CD4-positive, alpha-beta T cell treated with Interleukin-10 for 1 hour (primary cell): ENCODE measurements at places on chromosomes 16 and 17.

GRCh38 chr17:58630883-58631522 is 60.8 kb downstream of the TEX14 start:
- DNase-seq, result no peak

DNA sequence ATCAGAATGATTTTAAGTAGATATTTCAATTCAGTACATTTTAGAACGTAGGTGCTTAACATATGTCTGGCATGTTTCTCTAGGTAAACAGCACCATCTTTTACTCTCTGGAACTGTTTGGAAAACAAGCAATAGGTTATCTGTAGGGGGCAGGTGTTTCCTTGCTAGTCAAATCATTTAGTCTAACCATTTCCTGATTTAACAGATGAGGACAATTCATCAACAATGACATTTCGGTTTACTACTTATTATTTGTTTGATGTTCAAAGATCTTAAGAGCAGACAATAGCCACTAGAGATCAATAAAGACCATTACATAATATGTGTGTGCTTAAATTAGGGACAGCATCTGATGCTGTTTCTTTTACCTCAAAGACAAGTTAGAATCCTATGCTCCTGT is 173.1 kb downstream of the CEP112 start:
- DNase-seq, result no peak

- DNase-seq, result no peak
These were observed 25.0 kb downstream of the CUEDC1 start for GRCh38 chr17:57930239-57930638.

DNA sequence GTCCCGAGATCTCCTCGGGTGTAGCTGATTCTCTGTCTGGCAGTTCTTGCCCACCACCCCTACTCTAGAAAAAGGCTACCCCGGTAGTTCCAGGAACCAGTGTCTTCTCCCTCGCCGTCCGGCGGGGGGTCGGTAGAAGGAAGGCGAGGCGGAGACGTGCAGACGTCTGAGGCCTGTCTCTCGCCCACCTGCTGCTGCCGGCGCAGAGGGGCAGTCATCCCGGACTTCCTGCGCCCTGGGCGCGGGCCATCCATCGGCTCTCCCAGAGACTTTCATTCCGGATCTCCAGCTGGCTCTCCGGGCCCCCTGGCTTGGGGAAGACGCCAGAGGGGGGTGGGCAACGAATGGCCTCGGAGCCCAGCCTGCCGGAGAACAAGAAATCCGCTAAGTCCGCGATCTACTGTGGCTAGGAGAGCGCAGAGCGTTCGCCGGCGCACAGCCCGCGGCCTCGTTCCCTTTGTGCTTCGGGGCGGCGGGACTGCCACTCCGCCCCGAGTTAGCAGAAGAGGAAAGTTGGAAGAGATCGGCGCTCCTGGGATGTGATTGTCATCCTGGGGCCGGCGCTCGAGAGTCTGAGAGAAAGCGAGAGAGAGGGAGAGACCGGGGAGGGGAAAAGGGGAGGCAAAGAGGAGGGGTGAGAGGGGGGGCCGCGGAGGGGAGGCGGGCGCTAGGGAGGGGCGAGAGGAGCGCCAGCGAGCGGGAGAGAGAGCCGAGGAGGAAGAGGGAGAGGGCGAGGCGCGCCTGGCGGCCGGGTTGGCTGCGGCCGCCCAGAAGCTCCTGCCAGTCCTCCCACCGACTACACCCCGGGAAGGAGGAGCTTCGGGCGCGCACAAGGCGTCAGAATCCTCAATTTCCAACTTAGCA is at the start of gene IRX5:
TSS of gene IRX5 (plus strand) at position 861 of the 864 bp plus-strand sequence. CDS start 334 bp downstream, outside the sequence.
- DNase-seq, result peak; percentile 41

DNA sequence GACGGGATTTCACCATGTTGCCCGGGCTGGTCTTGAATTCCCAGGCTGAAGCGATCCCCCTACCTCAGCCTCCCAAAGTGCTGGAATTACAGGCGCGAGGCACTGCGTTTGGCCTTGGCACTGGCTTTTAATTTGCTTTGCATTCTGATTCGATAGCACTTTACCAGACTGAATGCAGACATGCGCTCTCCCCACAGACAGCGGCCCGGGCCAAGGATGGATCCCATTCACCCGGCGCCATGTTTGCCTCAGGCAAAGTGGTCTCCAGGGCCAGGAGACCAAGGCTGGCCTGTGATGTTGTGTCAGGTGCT is 41.7 kb downstream of the DHRS7B start:
- no peak for DNase-seq

- no peak for DNase-seq
These were observed 19.0 kb upstream of the ADCY7 start for GRCh38 chr16:50247123-50247905.

DNA sequence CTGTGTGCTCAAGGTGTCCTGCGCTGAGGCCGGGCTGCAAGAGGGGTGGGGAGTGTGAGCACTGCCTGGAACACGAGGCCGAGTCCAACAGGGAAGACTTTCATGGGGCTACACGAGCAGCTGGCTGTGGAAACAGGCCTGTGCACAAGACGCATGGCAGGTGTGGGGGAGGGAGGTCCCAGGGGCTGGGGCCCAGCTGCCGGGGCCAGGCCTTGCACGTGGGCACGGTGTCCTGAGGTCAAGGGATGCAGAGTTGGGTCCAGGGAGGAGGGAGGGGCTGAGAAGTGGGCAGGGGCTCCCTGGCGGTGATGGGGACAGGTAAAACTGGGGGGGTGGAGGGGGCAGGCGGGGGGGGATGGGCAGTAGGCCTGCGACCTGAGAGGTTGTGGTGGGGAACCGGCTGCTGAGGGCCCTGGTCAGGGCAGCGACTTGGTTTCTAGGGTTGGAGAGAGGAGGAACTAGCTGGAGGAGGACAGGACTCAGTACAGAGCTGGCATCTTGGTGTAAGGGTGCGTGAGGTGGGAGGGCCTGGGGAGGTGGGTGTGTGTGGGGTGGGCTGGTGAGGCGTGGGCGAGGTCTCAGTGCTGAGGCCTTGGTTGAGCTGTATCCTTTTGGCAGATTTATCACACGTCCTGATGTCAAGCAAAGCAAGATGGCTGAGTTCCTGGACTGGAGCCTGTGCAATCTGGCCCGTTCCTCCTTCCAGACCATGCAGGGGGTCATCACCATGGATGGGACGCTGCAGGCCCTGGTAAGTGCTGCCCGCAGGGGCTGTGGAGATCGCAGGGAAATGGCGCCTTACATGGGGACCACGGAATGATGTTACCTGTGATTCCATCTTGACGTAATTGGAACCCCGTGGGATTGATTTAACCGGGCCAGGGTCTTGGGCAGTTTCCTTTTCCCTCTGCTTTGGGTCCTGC is 29.4 kb downstream of the TBCD start:
- no peak for DNase-seq

DNA sequence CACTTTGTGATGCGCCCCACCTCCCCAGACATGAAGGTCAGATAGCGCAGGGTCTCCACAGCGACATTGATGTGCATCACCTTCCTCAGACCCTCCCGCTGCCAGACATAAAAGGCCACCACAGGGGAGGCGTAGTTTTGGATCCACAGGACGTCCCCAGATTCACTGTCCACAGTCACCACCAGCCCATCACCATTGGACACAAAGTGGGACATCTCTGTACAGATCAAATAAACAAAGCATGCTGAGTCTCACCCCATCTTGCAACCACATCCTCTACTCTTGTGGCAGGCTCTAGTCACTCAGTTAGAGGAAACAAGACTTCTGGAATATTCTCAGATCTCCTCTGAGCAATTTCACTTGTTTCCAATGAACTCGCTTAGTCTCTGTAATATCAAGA is 46.3 kb upstream of the ICAM2 start:
- peak; percentile 73 for DNase-seq

DNA sequence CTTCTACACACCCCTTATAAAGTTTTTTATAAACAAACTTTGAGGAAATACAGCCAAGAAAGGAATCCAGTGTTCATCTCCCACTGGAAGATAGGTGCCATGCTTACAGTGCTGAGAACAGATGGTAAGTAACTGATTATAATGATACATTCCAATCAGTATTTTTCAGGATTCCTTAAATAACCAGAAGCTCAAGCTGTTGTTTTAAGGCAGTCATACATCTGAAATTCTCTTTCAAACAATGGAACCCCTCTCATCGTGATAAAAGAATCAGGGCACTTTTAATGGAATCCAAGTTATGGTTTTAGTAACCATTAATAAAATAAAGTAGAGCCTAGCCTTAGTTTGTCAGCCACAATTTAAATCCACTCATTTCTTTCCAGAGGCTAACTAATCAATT is 56.1 kb upstream of the STAC2 start:
- no peak for DNase-seq

DNA sequence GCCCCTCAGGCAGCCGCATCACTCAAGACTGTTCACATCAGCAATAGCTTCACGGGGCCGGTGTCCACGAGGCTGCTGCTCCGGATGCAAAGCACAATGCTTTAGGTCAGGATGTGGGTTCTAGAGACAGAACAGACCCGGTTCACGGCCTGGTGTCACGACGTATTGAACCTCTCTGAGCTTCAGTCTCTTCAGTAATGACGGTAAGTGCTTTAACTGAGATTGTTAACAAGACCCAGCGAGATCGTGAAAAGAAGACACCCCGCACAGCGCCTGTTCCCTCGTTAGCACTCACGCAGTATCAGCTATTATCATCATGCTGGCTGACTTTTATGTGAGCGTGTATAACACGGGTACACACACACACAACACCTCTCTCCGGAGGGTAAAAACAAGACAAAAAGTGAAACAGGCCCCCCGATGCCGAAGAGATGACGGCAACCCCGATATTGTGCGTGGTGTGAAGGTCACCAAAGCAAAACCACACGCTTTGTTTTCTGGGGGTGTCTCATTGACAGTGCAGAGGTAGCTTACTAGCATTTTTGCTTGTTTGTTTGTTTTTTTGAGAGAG is 21.4 kb upstream of the ABR start:
- peak; percentile 66 for DNase-seq

GRCh38 chr17:40015005-40015997 is at the start of gene CSF3:
CSF3 (plus strand) TSS chr17:40015440; CDS start chr17:40015475, 35 bp downstream.
- no peak for DNase-seq

- DNase-seq, result no peak
These were observed 2.3 kb downstream of the DDX19A start for GRCh38 chr16:70348991-70349390.

- DNase-seq, result no peak
These were observed 41.7 kb downstream of the PIPOX start for GRCh38 chr17:29084541-29085146.

DNA sequence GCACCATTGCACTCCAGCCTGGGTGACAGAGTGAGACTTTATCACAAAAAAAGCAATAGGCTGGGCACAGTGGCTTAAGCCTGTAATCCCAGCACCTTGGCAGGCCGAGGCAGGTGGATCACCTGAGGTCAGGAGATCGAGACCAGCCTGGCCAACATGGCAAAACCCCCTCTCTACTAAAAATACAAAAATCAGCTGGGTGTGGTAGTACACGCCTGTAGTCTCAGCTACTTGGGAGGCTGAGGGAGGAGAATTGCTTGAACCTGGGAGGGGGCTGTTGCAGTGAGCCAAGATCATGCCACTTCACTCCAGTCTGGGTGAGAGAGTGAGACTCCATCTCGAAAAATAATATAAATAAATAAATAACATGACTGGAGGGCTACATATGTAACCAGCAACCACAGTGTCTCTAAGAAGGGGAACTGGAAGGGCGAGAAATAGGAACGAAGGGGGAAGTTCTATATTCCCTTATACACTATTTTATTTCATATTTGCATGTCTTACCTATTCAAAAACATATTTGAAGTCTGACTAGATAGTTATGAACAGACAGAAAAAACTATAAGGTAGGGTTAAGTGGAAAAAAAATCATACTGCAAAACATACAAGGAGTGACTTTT is 25.9 kb downstream of the MYH11 start:
- no peak for DNase-seq

GRCh38 chr17:17712268-17712924 is 31.1 kb downstream of the RAI1 start:
- DNase-seq, result no peak

DNA sequence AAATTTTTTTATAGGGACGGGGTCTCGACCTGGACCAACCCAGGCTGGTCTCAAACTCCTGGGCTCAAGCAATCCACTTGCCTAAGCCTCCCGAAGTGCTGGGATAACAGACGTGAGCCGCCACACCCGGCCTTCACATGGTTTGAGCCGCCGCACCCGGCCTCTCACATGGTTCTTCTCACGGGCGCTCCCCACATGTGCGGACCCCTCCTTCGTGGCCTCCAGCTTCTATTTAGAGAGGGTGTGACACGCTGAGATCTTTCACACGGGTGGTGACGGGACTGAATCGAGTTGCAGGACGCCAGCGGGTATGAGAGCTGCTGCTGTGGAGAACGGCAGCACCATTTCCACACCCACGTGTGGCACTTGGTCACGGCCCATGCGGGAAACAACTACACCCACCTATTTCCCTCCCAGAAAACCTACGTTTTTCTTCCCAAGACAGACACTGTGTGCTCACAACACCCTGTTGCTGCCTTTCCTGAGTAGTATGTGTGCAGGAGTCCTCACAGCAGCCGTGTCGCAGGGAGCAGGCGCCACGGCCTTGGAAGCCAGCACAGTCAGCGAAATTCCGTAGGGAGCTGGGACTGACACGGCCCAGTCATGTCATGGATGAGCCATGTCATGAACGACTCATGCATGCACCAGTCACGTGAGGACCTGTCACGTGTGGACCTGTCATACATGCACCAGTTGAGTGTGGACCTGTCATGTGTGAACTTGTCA is 20.1 kb upstream of the ACSF3 start:
- no peak for DNase-seq

GRCh38 chr17:79036596-79036995 is 12.6 kb downstream of the C1QTNF1 start:
- DNase-seq, result no peak

DNA sequence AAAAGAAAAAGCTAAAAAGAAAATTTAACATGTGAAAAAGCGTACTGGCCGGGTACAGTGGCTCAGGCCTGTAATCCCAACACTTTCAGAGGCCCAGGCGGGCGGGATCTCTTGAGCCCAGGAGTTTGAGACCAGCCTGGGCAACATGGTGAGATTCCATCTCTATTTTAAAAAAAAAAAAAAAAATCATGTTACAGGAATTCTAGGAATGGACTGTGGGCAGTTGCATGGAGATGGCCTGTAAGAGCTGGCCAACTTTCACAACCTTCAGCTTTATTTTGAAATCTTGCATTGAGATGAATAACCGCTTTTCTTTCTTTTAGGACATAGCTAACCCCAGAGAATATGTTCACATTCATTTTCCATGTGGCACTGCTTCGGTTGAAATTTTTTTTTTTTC is 8.2 kb upstream of the CIAO3 start:
- no peak for DNase-seq

DNA sequence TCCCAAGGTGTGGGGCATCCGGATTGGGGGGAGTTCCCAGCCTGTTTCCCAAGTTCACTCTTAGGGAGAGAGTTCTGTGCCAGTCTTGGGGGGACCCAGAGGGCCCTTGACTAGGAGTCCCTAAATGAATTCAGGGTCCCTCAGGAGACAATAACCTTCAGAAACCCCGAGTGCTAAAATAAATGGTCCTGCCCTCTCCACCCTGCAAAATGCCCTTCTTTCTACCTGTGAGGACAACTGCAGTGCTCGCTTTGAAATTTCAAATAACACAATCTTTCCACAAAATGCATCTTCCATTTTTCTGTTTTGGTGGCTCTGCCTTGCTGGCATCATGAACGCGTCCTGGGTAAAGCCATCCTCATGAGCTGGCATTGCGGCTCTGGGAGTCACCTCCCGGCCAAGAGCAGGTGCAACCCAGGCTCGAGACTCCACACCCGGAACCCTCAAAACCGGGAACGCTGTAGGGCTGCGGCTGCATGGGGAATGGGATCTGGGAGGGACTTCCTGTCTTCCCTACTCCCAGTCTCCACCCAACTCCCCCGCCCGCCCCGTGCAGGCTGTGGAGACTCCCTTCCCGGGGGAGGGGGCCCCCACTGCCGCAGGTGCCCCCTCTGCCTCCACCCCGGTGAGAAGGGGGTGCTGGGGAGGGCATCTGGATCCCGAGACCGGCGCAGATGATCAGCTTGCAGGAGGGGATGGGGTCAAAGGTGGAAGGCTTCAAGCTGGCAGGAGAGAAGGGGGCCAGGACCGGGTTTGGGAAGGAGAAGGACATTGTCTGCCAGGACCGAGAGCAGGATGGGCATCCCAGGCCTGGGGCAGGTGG is at the start of gene ZNF205:
TSS of gene ZNF205 (plus strand) at position 529 of the 823 bp plus-strand sequence. CDS start 845 bp downstream, outside the sequence.
- DNase-seq, result no peak
